ENCODE measurements at places on chromosomes 2 and 18.
A peak's percentile ranks its signal among the peaks of the same experiment; 100 is the strongest.

GRCh38 chr2:239231231-239232194 lies 169.3 kb downstream of the HDAC4 start:
- no peak for DNase-seq

GRCh38 chr2:1817256-1818051 lies 73.1 kb upstream of the PXDN start:
- peak; percentile 54 for DNase-seq

DNA sequence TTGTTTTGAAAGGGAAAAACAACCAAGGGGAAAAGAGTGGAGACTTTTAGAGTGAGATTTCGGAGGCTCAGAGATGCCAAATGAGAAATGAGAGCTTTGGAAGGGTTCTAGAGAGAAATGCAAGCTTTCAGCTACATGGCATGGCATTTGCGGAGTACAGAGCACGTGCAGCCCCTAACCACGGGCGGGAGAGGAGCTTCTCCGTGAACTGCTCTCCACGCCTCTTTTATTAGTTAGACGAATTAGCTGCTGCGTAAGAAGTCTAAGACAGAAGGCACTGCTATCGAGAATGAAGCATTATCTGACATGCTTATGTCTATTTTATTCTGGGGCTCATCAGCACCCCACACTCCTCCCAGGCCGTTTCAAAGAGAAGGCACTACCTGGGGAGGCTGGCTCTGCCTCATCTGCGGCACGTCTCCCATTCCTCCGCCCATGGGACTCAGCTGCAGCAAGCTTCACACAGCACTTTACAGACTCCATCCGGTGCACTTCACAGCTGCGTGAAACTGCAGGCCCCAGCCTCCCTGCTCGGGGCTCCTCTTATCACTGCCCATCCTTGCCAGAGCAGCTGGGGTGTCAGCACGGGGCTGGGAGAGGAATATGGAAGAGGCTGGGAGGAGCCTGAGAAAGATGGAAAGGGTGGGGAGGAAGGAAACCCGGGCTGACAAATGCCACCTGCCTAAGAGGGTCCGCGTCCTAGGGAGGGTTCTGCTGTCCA lies 207.3 kb upstream of the APCDD1 start:
- DNase-seq: no peak

DNA sequence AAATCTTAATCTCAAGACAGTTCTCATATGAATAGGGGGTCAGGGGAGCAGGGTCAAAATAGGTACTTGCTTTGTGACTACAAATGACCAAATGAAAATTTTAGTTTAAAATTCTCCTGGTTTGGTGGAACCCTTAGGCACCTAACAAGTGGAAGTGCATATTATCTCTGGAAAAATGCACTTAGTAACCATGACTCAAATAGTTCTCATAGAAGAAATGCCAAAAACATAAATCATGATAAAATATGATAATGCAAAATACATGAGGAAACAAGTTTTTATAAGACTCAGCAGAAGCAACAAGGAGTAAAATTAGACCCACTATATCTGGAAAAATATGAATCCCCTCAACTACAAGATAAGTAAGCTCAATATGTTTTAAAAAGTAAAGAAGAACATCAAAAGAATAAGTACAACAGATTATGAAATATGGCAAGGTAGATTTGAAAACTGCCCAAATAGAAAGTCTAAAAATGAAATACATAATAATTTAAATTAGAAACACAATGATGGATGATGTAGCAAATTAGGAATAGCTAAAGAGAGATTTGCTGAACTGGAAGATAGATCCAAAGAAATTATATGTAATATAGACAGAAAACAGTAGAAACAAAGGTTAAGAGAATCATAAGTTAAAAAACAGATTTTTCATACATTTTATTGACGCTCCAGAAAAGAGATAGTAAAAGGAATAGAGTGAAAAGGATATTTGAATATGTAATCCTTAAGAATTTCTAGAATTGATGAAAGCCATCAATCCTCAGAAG lies 308.3 kb downstream of the SETBP1 start:
- DNase-seq: no peak

DNA sequence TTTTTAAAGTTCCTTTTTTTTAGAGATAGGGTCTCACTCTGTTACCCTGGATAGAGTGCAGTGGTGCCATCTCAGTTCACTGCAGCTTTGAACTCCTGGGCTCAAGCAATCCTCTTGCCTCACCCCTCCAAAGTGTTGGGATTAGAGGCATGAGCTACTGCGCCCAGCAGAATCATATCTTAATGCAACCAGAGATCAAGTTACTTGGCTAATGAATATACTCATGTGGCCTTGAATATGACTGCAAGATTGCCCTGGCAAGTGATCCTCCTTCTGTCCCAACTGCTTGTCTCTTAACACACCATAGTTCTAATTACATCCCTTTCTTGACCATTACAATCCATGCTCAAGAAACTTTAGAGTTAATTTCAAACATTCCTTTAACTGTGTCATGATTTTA lies 133.5 kb downstream of the SRBD1 start:
- DNase-seq: no peak

DNA sequence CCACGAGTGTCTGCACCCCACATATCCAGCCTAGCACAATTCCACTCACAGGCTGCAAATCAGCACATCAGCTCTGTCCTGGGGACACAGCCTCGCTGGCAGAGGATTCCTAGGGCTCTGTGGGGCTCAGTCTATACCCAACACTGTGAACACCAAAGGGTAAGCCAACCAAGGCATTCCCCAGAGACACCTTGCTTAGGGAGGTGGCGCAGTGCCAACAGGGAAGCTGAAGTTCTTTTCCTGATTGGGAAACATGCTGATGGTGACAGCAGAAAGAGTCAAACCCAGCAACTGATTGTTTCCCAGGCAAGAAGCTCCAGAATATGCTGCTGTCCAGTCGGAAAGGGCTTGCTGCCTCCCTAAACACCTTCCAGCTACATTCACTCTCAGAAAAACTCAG lies 55.8 kb downstream of the TTC32 start:
- no peak for DNase-seq

DNA sequence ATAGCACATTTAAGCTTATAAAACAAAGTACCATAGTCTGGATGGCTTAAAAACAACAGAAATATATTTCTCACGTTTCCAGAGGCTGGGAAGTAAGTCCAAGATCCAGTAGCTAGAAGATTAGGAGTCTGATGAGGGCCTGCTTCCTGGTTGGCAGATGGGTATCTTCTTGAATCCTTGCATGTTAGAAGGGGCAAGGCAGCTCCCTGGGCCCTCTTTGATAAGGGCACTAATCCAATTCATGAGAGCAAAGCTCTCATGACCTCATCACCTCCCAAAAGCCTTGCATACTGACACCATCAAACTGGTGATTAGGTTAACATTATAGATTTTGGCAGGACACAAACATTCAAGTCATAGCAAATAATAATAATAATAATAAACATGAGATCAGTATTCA lies 146.4 kb downstream of the CCDC102B start:
- no peak for DNase-seq

GRCh38 chr2:204108781-204109295 lies 172.3 kb downstream of the ICOS start:
- DNase-seq: peak; percentile 12

GRCh38 chr18:34493099-34493544 lies 217.0 kb upstream of the DTNA start:
- peak; percentile 0 for DNase-seq

DNA sequence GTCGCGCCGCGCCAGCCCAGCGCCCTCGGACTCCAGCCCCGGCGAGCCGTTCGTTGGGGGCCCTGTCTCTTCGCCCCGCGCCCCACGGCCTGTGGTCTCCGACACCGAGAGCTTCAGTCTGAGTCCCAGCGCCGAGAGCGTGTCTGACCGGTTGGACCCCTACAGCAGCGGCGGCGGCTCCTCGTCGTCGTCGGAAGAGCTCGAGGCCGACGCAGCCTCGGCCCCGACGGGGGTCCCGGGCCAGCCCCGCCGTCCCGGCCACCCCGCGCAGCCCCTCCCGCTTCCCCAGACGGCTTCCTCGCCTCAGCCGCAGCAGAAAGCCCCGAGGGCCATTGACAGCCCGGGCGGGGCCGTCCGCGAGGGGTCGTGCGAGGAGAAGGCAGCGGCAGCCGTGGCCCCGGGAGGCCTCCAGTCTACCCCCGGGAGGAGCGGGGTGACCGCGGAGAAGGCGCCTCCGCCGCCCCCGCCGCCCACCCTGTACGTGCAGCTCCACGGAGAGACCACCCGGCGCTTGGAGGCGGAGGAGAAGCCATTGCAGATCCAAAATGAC lies 1.4 kb downstream of the PHLPP1 start:
- peak; percentile 55 for DNase-seq

DNA sequence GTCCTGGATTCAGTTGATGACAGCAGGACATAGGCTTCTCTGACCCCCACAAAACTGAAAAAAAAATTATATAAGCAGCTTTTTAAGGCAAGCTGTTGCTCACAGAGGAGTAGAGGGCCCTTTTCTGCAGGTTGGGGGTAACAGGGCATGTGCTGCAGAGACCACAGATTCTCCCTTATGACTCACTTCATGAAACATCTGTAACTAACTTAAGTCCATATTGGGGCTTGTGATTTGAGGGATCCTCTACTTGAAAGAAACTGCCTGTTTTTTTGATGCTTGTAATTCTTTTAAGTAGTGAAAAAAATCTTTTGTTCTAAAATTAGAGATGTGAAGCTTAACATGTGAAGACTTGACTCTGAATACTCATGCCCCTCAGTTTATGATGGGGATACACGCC lies 33.4 kb downstream of the XRCC5 start:
- no peak for DNase-seq

- DNase-seq: no peak
Measured at GRCh38 chr2:231691251-231691772, 17.0 kb upstream of the PTMA start.

GRCh38 chr2:54559593-54560145 lies 103.5 kb downstream of the SPTBN1 start:
- DNase-seq: no peak

GRCh38 chr2:133422931-133423351 lies 145.3 kb downstream of the NCKAP5 start:
- DNase-seq: no peak

DNA sequence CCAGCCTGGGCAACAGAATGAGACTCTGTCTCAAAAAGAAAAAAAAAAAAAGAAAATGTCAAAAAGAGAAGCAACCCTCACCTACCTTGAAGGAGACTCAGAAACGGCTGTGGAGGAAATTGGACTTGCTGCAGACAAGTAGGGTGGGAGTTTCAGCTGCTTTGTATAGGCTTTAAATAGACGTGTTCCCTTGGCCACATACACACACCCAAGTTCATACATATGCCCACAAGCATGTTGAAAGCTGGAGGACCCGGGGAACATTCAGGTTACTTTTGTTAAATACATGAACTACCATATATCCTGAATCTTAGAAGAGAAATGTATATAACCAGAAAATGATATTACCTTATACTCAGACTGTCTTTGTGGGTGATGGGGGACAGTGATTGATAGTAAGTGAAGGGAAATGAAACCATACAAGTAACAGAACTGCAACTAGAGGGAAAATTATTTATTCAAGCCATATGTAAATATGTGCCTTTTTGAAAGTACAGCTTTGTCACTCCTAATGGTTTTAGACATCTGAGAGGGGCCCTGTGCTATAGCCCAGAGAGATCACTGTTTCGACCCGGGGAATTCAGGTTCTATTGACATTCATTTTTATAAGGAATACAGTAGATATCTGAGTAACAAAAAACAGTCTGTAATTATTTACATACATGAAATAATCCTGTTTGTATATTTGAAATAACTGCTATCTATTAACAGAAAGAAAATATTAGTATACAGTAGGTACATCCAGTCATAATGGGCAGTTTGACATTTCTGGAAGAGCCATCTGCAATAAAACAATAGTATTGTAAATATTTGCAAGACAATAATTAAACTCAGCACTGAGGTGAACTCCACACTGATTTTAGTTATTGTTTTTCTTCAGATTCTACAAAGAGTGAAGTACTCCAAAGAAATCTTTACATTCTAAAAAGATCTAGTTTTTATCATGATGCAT lies 48.0 kb upstream of the TGIF1 start:
- no peak for DNase-seq

- no peak for DNase-seq
Measured at GRCh38 chr2:234399451-234400246, 97.2 kb downstream of the ARL4C start.

DNA sequence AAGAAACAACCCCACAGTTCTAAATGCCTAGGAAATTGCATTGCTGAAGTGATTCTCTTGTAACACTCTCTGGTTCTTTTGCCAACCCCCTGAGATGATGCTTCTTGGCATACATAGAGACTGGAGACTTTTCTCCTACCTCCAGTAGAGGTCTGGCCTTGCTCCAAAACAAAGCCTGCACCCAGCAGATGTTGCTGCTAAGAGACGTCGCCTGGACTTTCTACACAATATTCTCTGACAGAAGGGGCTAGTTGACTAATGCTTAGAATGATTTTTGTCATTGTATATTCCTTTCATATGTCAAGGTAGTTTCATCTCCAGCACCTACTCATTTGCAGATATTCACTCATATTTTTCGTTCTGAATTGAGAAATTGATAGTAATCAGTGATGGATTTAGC lies 24.6 kb downstream of the SOWAHC start:
- no peak for DNase-seq

- DNase-seq: no peak
Measured at GRCh38 chr2:16494836-16495508, 170.7 kb downstream of the CYRIA start.

GRCh38 chr2:120180066-120180465 lies 43.1 kb downstream of the TMEM185B start:
- DNase-seq: no peak

DNA sequence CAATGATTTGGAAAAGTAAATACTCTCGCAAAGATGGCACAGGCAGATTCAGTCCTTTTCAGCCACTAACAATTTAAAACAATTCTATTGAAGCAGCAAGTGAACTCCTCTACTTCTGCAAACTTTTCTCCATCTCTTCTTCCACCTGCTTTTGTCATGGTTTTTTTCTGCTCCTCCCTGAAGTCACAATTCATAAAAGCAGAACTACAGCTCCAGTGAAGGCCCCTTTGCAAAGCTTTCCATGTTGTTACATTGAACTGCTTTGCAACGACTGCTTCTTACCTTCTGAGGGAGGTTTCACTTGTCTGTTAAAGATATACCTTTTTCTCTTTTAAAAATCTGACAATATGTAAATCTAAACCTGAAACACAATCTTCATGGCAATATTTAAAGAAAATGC lies 3.7 kb upstream of the SERTAD2 start:
- no peak for DNase-seq

- no peak for DNase-seq
Measured at GRCh38 chr2:190572246-190572645, 37.7 kb upstream of the NEMP2 start.

DNA sequence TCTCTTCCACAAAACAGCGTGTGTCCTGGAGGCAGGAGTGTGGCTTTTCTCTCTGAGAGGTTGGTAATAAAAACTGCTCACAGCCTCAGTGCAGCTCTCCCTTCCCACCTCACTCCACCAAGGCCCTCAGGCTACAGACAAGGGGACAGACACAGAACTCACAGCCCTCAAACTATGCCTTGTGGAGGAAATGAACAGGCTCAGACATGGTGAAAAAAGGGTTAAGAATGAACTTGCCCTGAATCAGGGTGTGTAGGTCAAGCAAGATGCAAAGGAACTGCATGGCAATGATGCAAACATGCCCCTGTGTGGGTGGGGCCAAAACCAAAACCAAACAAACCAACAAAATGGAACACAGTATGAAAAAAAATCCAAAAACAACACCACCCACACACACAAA lies 125.8 kb downstream of the GALNT14 start:
- no peak for DNase-seq

Measured in CD4-positive, alpha-beta T cell treated with Interleukin-10 for 1 hour (primary cell).